Stimulated activated CD4-positive, alpha-beta T cell treated with anti-CD3 and anti-CD28 coated beads, Interleukin-15, amount 100 ng/mL, for 1 hour (primary cell): ENCODE measurements at places on chromosomes 3 and 15.

GRCh38 chr3:851098-851790 is 241.6 kb upstream of the CNTN6 start:
- DNase-seq, result no peak

DNA sequence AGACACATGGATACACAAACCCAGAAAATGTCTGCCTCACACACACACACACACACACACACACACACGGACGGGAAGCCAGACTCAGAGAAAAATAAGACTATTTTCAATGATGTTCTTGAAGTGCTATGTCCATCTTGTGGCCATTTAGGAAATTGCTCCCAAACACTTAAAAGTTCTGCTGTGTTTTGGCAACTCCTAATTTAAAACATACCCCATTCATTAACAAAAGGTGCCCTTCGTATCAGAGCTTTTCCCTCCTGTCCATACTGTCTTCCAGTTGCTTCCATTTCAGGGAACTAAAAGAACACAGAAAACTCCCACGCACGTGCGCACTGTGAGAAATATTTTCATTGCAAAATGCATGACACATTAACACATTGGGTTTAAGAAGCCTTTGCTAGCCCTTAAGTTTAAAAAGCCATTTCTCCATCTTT is 44.6 kb downstream of the SLC12A1 start:
- DNase-seq, result no peak

DNA sequence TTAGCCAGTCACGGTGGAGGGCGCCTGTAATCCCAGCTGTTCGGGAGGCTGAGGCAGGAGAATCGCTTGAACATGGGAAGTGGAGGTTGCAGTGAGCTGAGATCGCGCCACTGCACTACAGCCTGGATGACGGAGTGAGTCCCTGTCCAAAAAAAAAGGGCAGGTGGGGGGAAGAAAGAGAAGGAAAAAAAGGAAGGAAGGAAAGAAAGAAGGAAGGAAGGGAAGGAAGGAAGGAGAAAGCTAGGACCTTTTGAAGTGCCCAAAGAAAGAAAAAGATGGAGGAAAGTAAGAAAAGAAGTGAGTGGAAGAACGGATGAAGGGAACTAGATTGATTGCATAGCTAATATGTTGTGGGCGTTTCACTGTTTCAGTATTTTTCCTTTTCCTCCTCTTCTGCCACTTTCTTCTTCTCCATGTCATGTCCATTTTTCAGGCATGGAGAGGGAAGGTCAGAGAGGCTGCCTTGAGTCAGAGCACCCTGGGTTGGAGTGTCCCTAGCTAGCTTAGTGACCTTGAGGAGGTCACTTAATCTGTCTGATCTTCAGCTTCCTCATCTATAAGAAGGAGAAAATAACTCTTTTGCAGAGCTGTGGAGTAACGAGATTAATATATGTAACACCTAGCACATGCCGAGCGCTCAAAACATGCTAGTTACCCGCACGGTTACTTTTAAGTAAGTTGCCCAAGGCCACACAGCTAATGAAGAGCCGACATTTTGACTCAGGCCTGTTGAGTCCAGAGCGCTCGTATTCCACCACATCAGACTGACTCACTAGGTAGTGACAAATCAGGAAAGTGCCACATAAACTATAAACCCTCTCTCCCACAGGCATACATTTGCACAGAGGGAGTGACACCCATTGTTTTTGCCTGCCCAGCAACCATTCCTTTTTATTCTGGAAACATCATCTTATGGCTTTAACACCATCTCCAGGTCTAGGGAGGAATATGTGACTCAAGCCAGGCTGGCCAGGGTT is 42.2 kb downstream of the BHLHE40 start:
- DNase-seq, result no peak

GRCh38 chr3:87375231-87375682 is 98.9 kb upstream of the POU1F1 start:
- no peak for DNase-seq

DNA sequence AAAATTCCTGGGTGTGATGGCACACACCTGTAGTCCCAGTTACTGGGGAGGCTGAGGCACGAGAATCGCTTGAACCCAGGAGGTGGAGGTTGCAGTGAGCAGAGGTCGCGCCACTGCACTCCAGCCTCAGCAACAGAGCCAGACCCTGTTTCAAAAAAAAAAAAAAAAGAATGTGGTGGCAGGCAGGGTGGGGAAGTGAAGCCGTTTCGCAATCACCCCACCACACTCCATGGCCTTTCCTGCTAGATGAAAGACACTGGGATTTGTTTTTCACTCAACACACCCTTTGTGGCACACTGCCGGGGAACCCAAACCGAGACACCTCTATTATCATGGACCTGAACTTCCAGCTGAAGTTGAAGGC is 172.4 kb upstream of the IQSEC1 start:
- no peak for DNase-seq

DNA sequence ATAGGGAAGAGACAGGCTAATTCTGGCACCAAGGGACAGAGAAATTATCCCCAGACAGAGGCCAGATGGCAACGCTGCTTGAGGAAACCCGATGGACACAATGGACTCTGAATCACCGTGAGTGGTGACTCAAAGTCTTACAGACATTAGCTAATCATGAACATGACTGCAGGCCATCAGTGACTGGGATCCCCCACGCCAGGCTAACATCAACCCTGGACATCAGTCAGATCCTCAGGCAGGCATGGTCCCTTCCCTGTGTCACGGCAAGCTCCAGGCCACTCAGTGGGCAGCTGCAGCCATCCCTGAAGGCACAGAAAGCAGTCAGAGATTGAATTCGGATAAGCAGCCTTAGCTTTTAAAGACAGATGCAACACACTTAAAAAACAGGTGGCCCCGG is 23.8 kb upstream of the OXTR start:
- DNase-seq, result no peak

DNA sequence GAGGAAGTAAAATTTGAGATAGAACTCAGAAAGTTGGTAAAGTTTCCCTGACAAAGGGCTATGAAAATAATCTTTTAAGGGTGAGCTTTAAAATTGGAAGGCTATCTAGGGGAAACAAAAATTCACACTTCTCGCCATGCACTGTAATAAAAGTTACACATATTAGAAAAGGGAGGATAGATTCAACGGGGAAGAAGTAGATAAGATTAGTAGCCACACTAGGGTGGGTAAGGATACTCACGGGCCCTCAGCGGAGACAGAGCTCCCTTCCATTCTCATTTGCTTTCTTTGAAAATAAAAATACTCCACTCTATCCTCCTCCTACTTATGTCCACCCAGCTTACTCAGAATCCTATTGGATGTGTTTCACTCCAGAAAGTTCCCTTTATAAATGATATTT is 691.3 kb upstream of the NR2F2 start:
- DNase-seq, result no peak

DNA sequence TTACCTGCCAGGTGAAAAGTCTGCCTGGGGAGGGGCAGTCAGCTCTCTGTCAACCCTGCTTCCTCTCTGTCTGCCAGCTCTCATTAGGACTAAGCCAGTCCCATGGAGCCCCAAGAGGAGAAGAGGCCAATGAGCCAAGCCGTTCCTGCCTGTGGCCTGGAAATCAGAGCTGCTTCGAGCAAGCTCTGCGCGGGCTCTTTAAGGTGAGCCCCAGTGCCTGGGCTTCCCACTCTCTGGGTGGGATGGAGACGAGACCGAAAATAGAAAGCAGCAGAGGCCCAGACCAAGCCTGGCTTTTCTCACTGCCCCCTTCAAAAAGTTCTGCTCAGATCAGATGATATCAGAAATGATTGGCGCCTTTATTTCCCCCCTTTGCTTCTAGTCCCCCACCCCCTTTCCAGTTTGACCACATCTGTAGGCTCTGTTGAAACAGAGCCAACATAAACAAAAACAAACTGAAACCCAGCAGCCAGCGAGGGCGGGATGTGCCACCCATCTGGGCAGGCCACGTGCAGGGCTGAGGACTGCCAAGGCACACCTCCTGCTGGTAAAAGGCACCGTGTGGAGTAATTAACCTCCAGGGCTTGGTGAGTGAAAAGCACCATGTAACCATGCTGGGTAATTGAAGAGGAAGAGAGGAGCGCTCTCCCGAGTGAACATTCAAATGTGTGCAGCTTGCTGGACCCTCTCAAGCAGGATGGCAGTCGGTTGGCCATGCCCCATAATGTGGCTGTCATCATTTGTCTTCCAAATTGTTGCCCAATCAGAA is 471.0 kb upstream of the PROK2 start:
- no peak for DNase-seq

GRCh38 chr15:42253300-42253699 is 19.7 kb upstream of the GANC start:
- DNase-seq, result no peak

DNA sequence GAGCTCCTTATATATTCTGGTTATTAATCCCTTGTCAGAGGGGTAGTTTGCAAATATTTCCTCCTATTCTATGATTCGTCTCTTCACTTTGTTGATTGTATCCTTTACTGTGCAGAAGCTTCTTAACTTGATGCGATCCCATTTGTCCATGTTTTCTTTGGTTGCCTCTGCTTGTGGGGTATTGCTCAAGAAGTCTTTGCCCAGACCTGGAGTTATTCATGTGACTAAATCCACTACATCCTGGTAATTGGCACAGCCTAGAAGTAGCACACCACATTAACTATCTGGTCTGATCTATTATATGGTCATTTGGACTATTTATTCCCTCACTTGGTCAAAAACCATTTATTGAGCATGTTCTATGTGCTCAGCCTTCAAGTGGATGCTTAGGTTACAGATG is 164.8 kb upstream of the ATP11B start:
- no peak for DNase-seq

GRCh38 chr3:119681279-119681678 is 4.1 kb upstream of the COX17 start:
- no peak for DNase-seq

DNA sequence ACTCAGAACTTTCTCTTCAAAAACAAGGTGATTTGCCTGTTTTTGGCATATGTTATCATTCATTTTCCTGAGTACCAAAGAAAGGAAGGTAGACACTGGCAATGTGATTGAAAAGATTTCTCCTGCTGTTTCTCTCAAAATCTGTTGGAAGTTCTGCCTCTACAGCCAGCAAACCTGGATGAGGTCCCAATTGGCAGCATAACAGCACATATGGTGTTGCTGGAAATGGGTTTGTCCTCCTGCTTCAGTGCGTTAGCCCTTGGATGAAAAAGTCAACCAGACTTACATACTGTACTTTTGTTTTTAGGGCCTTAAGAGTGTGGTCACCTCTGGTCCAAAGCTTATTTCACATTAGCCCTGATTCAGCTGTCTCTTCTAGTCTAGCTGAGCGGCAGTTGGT is 237.6 kb upstream of the MME start:
- no peak for DNase-seq
